ENCODE measurements at places on chromosomes 13 and 19. TPM values are rescaled to one million over a fixed set of nuclear protein-coding genes. Genes with fewer than 3 reads are reported as not detected.

The PSG3 gene
- not detected for total RNA-seq

The PSG1 gene
- total RNA-seq = not detected

The ZNF530 gene
- total RNA-seq = 3.4 TPM

The ATP12A gene
- total RNA-seq = 2.1 TPM

The CEACAM20 gene
- not detected for total RNA-seq

The SMAD9 gene
- total RNA-seq = 0.34 TPM
